PC-9 (cell line): ENCODE measurements at places on chromosomes 12 and 14. TPM values are rescaled to one million over a fixed set of nuclear protein-coding genes. Genes with fewer than 3 reads are reported as not detected.

Gene GARIN6
- not detected in 2 replicates for total RNA-seq

Gene TMEM132C
- total RNA-seq: not detected in 2 replicates

DNA sequence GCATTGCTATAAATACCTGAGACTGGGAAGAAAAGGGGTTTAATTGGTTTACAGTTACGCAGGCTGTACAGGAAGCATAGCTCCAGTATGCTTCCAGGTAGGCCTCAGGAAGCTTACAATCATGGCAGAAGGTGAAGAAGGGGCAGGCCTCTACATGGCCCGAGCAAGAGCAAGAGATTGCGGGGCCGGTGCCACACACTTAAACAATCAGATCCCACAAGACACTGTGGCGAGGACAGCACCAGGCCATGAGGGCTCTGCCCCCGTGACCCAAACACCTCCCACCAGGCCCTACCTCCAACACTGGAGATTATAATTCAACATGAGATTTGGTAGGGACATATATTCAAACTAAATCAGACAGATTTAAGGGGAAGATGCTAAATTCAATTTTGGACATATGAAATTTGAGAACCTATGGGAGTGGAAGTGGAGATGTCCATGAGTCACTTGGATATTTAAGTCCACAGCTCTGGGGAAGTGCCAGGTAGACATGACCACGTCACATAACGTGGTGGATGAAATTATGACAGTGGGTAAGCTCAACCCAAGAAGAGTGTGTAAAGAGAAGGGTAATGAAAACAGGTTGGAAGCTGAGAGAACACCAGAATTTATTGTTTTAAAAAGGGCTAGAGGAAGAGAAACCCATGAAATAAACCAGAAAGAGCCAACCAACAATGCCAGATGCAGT, 1.5 kb upstream of the LTA4H start:
- H3K4me1 ChIP-seq: peaks cover 18% of the 10 kb centered on the region
- no peak for DNase-seq
- H3K4me3 ChIP-seq: no peak overlapping the region
- no peaks in the 10 kb centered on the region for H3K36me3 ChIP-seq
- H3K27me3 ChIP-seq: no peaks in the 10 kb centered on the region

GRCh38 chr12:57372233-57372632, 58.6 kb downstream of the R3HDM2 start:
- H3K4me3 ChIP-seq: no peak overlapping the region
- H3K4me1 ChIP-seq: no peaks in the 10 kb centered on the region
- H3K27ac ChIP-seq: no peak overlapping the region
- no peaks in the 10 kb centered on the region for H3K27me3 ChIP-seq
- DNase-seq: no peak
